ENCODE measurements at places on chromosomes 1 and 21. TPM values are rescaled to one million over a fixed set of nuclear protein-coding genes. Genes with fewer than 3 reads are reported as not detected.

ITLN2 gene
- not detected for total RNA-seq

- H3K27me3 ChIP-seq, result no peaks in the 10 kb centered on the region
- H3K4me3 ChIP-seq, result no peak overlapping the region
- H3K36me3 ChIP-seq, result no peaks in the 10 kb centered on the region
- DNase-seq, result no peak
- H3K27ac ChIP-seq, result no peak overlapping the region
Observed at GRCh38 chr1:95255826-95256225, 21.8 kb downstream of the RWDD3 start.

GRCh38 chr1:2588661-2589430, 2.3 kb downstream of the PRXL2B start:
- DNase-seq, result no peak
- H3K27me3 ChIP-seq, result no peaks in the 10 kb centered on the region
- H3K36me3 ChIP-seq, result peaks cover 5% of the 10 kb centered on the region
- peaks cover 60% of the 10 kb centered on the region for H3K4me1 ChIP-seq
- no peak overlapping the region for H3K27ac ChIP-seq

CTH gene
- total RNA-seq, result 5.5 TPM

DNA sequence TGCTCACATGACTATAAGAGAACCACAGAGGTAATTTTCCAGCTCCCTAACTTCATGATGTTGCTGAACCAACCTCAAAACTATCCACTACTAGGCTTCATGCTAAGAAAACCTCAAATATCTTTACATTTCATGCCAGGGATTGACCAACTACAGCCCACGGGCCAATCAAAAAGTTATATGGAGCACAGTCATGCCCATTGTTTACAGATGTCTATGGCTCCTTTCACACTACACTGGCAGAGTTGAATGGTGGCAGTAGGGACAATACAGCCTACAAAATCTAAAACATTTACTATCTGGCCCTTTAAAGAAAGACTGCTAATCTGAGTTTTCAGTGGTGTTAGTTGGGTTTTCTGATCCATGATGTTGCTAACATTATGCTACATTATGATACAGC, 154.8 kb downstream of the TM2D1 start:
- H3K27me3 ChIP-seq, result no peaks in the 10 kb centered on the region
- H3K27ac ChIP-seq, result no peak overlapping the region
- no peaks in the 10 kb centered on the region for H3K4me1 ChIP-seq
- DNase-seq, result no peak
- H3K4me3 ChIP-seq, result no peak overlapping the region
- peaks cover 5% of the 10 kb centered on the region for H3K36me3 ChIP-seq

DNA sequence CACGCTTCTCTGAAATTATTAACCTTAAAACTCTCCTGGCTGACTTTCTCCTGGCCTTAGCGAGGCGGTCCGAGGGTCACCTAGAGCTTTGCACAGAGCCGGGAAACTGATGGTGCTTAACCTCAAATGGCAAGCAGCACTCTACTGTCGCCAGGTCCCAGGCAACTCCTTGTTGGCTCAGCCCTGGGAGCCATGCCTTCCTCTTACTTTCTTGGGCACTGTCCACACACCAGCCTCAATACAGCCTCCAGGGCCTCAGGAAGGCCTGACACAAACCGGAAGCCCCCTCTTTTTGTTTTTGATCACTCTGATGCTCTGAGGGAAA, 3.8 kb downstream of the TRABD2B start:
- peaks cover 23% of the 10 kb centered on the region for H3K27me3 ChIP-seq
- no peak overlapping the region for H3K27ac ChIP-seq
- H3K4me1 ChIP-seq, result peaks cover 15% of the 10 kb centered on the region
- no peak for DNase-seq
- no peak overlapping the region for H3K4me3 ChIP-seq

ANXA9 gene
- total RNA-seq, result not detected

Measured in stomach (tissue), 19 donors.